ENCODE measurements at places on chromosomes 3 and 15. TPM values are rescaled to one million over a fixed set of nuclear protein-coding genes. Genes with fewer than 3 reads are reported as not detected.

Gene FAM227B
- total RNA-seq, result 1.8 TPM

Gene ZCWPW2
- 0.56 TPM for total RNA-seq

Gene CNTN3
- 3.6 TPM for total RNA-seq

Gene SLC2A2
- total RNA-seq, result not detected

Gene CLEC3B
- total RNA-seq, result 1.9 TPM

Gene B3GNT5
- total RNA-seq, result 4.4 TPM
